Tibial artery (tissue), 4 donors: ENCODE measurements at places on chromosomes 6 and 20.

DNA sequence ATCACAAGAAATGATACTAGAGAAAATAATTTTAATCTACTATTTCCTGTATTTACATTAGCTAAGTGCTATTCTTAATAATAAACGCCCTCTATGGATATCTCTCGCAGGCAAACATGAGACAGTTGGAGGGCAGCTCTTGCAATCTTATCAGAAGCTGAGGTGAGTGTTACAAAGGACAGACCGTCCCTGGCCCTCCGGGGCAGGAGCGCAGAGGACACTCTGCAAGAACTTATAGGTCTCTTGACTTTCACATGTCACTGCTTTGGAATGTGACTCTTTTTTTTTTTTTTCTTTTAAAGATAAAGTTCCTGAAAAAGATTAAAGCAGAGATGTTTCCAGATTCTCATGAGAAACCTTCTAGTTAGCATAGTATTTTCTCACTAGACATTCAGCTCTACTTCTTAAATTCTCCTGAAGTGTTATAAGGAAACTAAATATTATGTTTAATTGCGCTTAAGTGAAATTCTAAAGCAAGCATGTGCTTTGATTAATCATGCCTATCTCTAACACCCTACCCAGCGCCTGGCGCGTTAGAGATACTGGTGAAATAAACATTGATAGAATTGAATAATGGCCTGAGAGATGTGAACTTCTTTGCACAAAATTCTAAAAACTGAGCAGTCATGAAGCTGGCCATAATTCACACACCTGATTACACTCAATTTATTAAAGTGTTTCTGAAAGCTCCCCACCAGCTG is 57.4 kb downstream of the SYTL3 start:
- DNase-seq, result no peak

DNA sequence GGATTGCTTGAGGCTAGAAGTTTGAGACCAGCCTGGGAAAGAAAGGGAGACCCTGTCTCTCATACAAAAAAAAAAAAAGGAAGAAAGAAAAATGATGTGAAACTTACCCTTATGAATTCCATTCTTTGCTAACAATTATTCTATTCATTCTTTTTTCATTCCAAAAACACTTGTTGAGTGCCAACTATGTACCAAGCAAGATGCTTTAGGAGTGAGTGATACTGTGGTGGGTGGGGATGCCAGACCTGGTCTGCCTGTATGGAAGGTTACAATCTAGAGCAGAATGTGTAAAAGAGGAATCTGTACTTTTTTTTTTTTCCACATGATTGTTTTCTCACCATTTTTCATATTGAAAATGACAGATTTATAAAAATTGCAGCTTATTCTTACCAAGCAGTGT is 73.8 kb upstream of the TULP1 start:
- DNase-seq, result no peak

DNA sequence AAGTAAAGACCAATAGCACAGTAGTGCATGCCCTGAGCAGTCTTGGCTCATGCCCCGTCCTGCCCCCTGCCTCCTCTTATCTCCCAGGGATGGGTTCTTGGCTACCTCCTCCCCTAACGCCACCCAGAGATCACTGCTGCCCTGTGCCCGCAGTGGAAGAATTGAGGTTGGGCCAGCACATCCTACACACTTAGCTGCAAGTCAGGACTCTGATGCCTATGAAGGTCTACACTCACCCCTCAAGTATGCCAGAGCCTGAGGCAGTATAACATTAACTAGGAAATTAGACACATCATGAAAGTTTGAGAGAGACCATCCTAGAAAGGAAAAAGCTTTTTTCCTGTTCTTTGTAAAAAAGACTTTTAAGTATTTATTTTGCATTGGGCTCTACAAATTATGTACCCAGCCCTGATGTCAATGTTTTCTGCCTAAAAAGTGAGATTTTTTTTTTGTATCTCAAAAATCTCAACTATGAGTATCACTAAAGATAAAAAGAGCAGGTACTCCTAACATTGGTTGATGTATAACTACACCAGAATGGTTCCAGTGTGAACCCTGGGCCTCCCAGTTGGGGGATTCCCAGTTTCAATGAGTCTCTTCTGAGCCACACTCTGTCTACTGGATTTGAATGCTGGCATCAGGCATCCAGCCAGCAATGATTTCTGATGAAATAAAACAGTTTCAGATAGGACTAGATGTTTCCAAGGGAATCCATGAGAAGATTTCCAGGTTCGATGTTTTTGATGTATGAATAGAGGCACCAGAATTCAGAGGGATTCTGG is 115.4 kb downstream of the ISM1 start:
- no peak for DNase-seq

DNA sequence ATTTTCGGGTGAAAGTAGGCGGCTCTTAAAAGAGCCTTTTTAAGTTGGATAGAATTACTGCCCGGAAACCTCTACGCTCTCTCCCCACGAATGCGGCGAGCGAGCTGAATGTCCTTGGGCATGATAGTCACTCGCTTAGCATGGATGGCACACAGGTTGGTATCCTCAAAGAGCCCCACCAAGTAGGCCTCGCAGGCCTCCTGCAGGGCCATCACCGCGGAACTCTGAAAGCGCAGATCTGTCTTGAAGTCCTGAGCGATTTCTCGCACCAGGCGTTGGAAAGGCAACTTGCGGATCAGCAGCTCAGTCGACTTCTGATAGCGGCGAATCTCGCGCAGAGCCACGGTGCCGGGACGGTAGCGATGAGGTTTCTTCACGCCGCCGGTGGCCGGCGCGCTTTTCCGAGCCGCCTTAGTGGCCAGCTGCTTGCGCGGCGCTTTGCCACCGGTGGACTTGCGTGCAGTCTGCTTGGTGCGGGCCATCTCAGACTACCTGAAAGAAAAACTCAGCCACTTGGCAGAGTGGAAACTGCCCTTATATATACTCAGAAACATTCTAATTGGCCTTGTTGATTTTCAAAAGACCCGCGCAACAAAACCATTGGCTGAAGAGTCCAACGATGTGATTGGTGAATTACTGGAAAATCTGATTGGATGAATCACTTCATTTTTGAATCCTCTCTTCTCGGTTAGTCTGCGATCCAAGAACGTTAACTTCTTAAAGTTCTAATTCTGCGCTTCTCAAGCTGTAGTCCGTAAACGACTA is 93.9 kb upstream of the BTN3A2 start:
- peak; percentile 76 for DNase-seq

DNA sequence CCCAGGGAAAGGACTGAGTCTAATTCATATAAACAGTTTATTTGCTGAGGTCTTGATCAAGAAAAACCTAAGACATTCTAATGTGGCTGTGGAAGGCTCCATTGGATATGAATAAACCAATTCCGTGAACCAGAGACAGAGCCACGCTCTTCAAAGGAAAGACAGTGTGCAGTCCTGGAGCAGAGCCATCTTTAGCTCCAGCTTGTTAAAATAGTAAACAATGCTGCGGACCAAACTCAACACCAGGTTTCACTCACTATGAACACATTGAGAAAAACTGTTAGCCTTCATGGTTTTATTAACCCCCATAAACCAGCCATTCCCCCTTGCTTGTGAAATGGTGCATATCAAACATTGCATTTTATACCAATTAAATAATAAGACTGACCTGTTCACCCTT is 61.9 kb downstream of the COL9A1 start:
- no peak for DNase-seq

DNA sequence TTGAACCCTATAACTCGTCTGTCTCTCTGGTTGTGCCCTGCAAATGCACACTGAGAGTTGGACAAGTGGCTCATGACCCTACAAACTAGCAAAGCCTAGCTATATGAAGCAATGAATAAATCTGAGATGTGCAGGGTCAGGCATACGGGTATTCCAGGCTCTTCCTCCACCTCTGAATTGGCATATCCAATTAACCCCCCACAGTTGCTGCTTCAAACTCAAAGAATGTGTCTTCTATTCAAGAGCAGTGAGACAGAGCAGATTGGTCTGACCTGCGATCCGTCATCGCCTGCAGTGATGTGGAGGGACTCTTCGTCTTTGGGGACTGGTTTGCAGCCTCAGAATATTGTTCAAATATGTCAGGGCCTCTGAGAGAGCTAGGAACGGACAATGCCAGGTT is 59.8 kb downstream of the LAMP5 start:
- no peak for DNase-seq

DNA sequence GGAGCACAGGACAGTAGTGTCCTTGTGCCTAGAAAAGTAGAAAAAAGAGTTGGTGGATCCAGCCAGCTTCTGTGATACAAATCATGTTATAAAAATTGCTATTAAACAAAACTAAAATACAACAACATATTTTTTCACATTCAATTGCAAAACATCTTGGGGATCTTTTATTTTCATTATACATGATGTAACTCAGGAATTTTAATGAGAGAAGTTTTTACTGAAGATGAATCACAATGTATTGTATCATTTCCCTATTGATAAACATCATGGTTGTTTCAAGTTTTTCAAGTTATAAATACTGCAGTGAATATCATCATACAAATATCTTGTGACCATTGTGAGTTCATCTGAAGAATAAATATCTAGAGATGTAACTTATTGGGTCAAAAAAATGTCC is 608.0 kb downstream of the PHF3 start:
- no peak for DNase-seq

- DNase-seq, result no peak
These were observed 227.1 kb downstream of the SLC35F1 start for GRCh38 chr6:118134206-118134605.

- DNase-seq, result no peak
These were observed 21.8 kb downstream of the ITPR3 start for GRCh38 chr6:33642897-33643296.

- DNase-seq, result no peak
These were observed 24.4 kb upstream of the LY86 start for GRCh38 chr6:6564154-6564553.

- DNase-seq, result no peak
These were observed 219.8 kb downstream of the HIVEP2 start for GRCh38 chr6:142725024-142725770.

GRCh38 chr6:12537389-12537788 is 179.2 kb upstream of the PHACTR1 start:
- no peak for DNase-seq

- no peak for DNase-seq
These were observed 746.6 kb upstream of the ADGRB3 start for GRCh38 chr6:67888546-67888885.

GRCh38 chr6:136059308-136059707 is 190.8 kb downstream of the MTFR2 start:
- no peak for DNase-seq

- DNase-seq, result peak; percentile 37
These were observed 549 bp downstream of the ANKRD6 start for GRCh38 chr6:89433252-89434149.

DNA sequence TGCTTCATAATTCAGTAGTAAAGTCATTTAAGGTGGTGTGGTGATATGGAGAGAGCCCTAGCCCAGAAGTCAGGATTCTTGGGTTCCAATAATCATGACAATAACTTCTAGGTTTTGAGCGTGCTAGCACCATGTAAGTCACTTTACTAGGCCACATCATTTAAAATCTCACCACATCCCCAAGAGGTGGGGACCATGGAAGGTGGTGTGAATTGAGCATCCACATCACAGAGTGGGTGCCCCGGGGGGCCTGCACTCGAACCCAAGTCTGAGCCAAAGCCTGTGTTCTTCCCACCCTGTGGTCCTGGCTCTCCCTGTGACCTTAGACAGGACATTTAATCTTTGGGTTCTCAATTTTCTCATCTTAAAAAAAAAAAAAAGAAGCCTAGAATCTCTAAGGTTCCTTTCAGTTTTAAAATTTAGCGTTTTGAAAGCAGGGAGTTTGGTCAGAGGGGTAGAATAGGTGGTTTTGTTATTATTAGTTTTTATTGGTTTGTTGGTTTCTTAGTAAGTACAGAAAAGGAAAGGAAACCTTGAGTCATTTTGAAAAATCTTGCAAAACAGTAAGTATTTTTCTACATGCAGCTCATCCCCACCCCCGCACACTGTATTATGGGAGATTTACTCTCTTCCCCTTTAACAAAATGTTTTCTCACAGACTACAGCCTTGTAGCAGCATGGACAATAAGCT is 26.4 kb downstream of the ARMC2 start:
- DNase-seq, result no peak

GRCh38 chr6:22716721-22717120 is 147.4 kb downstream of the HDGFL1 start:
- no peak for DNase-seq

- no peak for DNase-seq
These were observed 6.7 kb downstream of the CLPSL1 start for GRCh38 chr6:35787266-35788218.

DNA sequence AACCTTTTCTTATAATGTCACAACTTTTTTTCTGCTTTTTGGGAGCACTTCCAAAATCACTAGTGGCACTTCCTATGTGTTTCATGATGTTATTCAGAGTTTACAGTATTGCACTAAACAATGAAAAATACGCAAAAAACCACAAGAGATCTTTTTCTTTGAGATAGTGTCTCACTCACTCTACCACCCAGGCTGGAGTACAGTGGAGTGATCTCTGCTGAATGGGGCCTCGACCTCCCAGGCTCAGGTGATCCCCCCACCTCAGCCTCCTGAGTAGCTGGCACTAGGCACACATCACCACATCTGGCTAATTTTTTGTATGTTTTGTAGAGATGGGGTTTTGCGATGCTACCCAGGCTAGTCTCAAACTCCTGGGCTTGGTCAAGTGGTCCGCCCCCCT is 158.7 kb downstream of the COL21A1 start:
- no peak for DNase-seq

GRCh38 chr6:7568021-7568420 is 22.0 kb upstream of the SNRNP48 start:
- DNase-seq, result no peak

DNA sequence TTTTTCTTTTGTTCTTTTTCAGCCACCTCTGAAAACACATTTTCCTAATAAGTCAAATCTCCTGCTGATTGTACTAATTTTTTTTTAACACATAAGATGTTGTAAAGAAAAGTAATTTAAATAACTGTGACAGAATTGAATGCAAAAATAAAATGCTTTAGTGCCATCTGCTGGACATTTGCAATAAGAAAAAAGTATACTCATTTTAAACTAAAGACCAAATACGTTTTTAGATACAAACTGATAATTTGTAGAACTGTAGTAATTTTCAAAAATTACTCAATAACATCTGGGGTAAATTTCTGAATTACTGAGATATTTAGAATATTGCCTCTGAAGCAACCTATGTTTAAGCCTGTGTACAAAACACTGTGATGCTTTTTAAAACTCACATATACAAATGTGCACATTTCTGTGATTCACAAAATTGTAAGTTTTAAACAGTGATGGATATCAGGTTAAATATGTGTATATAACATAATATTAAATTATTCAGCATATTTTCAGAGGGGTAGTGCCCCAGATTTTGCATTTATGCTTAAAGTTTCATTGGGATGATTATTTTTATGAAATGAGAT is 198.7 kb downstream of the RIMS1 start:
- no peak for DNase-seq

- no peak for DNase-seq
These were observed 48.5 kb upstream of the PDYN start for GRCh38 chr20:2042400-2042799.

- no peak for DNase-seq
These were observed 215.1 kb upstream of the TBX18 start for GRCh38 chr6:84979541-84979940.

GRCh38 chr6:13531956-13532355 is 42.4 kb upstream of the SIRT5 start:
- DNase-seq, result no peak
